ENCODE measurements at places on chromosomes 3 and 15. TPM values are rescaled to one million over a fixed set of nuclear protein-coding genes. Genes with fewer than 3 reads are reported as not detected.

PTX3 gene
- total RNA-seq: 13.2 TPM

MAGEF1 gene
- 25.6 TPM for total RNA-seq

SEMA3G gene
- total RNA-seq: not detected

P4HTM gene
- not detected for total RNA-seq

MANF gene
- 129 TPM for total RNA-seq

MASP1 gene
- 96.8 TPM for total RNA-seq

LRRC31 gene
- total RNA-seq: not detected

MST1R gene
- total RNA-seq: 1.1 TPM

FANCD2OS gene
- total RNA-seq: not detected

PXYLP1 gene
- total RNA-seq: 40.5 TPM

KPNA4 gene
- total RNA-seq: 32.3 TPM

AHSG gene
- total RNA-seq: not detected

ECE2 gene
- total RNA-seq: not detected

CAND2 gene
- total RNA-seq: 0.23 TPM

TLR9 gene
- not detected for total RNA-seq

ZWILCH gene
- 36.4 TPM for total RNA-seq

SGO1 gene
- 10.6 TPM for total RNA-seq

GOLGA8J gene
- 0.07 TPM for total RNA-seq

ADIPOQ gene
- not detected for total RNA-seq

UQCC5 gene
- not detected for total RNA-seq

GRM7 gene
- total RNA-seq: not detected

ADAMTSL3 gene
- 0.10 TPM for total RNA-seq

ROPN1 gene
- not detected for total RNA-seq

OR4M2 gene
- total RNA-seq: not detected

NANOGP8 gene
- not detected for total RNA-seq

GOLGA6A gene
- total RNA-seq: not detected

ALDH1L1 gene
- total RNA-seq: 0.27 TPM

HGD gene
- not detected for total RNA-seq

MAP1A gene
- total RNA-seq: 2.3 TPM

LINGO1 gene
- total RNA-seq: 0.44 TPM

WNT7A gene
- not detected for total RNA-seq

PTPRG gene
- 6.1 TPM for total RNA-seq

TLE3 gene
- total RNA-seq: 42.9 TPM

RGMA gene
- total RNA-seq: 0.47 TPM

TMEM158 gene
- total RNA-seq: 17.0 TPM

SLCO2A1 gene
- total RNA-seq: 0.02 TPM

FILIP1L gene
- 31.5 TPM for total RNA-seq

C3orf80 gene
- not detected for total RNA-seq

SNURF gene
- total RNA-seq: not detected

NCEH1 gene
- 26.1 TPM for total RNA-seq

RBMS3 gene
- 12.0 TPM for total RNA-seq

CHST13 gene
- total RNA-seq: not detected

CCDC50 gene
- total RNA-seq: 65.4 TPM

HES1 gene
- total RNA-seq: 17.7 TPM

PRSS50 gene
- total RNA-seq: not detected

PP2D1 gene
- not detected for total RNA-seq

SLC2A2 gene
- 0.03 TPM for total RNA-seq

OR5H15 gene
- total RNA-seq: not detected

CPNE9 gene
- not detected for total RNA-seq

SMCO1 gene
- total RNA-seq: not detected

ZNF502 gene
- 0.89 TPM for total RNA-seq

SERINC4 gene
- total RNA-seq: not detected

COMMD4 gene
- 100 TPM for total RNA-seq

BSN gene
- 0.23 TPM for total RNA-seq

CYP8B1 gene
- not detected for total RNA-seq

NDUFAF3 gene
- 37.8 TPM for total RNA-seq
